ENCODE measurements at places on chromosomes 2 and 18.

DNA sequence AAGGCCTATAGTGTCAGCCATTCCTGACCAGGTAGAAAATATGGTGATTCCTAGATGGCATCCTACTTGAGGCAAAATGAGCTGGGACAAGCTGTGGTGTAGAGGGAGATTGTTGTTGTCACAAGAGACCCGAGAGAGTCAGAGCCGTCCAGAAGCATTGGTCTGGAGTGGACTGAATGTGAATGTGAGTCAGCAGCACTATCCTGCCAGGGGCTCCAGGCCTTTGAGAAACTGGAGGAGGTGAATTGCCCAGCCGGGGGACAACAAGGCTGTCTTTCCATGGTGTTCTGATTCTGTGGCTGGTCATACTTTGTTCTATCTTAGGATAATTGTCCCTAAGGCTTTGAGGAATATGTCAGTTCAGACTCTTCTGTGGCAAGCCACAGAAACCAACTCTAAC lies 29.4 kb upstream of the EIF2AK3 start:
- DNase-seq, result no peak

DNA sequence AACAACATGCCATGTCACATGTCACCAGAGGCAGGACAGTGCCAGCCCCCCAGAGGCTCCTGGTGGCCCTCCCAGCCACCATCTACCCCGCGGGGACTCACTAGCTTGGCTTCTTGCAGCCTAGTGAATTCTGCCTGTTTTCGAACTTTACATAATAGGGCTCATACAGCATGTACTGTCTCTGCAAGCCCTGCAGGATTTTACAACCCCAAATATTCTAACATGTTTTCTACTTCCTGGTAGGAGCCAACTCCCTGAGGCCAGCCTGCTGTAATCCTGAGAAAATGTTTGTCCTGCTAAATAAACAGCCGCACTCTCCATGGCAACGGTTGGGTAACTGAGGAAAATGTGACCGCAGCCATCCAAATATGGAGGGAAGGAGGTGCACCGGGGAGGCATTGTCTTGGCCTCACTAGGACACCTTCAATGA lies 2.7 kb downstream of the PER2 start:
- DNase-seq, result peak; percentile 56

DNA sequence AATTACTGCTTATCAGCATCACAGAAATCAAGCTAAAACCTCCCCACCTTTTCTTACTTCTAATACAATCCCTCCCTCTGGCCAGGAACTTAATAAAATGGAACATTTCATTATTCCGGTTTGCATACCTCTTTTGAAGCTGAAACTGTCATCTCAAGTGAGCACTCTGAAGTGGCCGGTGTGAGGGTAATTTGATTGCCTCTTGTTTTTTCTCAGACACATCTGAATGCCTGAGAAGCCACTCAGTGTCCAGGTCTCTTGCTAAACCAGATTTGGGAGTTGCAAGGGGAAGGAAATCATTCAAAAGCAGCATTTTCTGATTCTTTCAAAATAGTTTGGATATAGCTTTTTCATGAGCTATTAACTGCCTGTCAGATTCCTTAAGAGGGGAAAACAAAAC lies 190.3 kb downstream of the C1D start:
- DNase-seq, result no peak

- no peak for DNase-seq
These were observed 159.5 kb upstream of the NDUFV2 start for GRCh38 chr18:8942909-8943545.

DNA sequence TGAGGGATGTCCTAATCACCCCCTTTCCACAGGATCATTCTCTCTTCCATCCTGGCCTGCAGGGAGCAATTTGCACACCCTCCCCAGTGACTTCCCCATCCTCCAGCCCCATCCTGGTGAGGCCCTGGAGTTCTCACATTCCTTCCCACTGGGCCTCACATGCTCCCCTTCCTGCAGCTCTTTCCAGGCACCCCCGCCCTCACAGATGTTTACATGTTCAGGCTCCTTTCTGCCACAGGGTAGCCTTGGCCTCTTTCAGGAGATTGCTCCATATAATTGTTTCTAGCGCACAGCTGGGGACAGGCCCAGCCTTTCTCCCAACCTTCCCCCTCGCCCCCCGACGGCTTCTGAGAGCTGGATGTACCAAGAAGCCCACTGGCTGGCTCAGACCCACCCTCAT lies 288.4 kb upstream of the TRIB2 start:
- peak; percentile 54 for DNase-seq

DNA sequence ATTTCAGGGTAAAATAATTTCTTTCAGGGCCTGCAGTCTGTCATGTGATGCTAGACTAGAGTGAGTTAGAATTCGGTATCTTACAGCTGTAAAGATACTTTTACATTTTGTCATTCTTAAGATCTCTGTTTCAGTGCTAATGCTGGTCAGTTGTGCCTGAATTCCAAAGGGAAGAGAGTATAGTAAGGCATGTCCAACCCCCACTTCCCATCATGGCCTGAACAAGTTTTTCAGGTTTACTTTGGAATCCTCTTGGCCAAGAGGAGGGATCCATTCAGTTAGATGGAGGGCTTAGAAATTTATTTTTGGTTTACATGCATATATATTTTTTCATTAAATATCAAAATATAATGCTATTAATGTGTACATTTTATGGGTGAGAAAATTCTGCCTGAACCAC lies 596.6 kb downstream of the XIRP2 start:
- DNase-seq, result no peak

GRCh38 chr2:234550511-234551107 lies 53.7 kb upstream of the ARL4C start:
- peak; percentile 43 for DNase-seq

DNA sequence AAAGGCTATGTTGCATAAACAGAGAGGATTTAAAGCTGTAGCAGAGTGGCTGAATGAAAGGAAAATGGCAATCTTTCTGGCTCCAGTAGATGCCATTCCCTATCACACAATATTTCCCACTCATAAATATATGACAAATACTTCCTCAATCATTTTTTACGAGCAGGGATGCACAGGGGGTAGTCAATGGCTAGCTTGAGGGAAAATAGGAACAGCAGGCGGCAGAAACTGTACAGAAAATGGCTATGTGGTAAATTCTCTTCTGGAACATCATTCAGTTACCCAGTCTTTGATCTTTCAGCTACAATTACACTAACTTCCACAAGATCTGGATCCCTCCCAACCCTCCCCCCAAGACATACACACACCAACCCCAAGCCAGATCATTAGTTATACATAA lies 127.2 kb downstream of the OLA1 start:
- DNase-seq, result no peak

DNA sequence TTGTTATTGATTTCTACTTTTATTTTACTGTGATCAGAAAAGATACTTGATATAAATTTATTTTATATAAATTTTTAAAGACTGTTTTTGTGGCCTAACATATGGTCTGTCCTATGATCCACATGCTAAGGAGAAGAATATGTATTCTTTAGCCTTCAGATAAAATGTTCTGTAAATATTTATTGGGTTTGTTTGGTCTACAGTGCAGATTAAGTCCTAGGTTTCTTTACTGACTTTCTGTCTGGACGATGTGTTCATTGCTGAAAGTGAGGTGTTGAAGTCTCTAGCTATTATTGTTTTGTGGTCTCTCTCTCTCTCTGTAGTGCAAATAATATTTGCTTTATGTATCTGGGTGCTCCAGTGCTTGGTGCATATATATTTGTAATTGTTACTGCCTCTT lies 30.1 kb downstream of the OXER1 start:
- no peak for DNase-seq

DNA sequence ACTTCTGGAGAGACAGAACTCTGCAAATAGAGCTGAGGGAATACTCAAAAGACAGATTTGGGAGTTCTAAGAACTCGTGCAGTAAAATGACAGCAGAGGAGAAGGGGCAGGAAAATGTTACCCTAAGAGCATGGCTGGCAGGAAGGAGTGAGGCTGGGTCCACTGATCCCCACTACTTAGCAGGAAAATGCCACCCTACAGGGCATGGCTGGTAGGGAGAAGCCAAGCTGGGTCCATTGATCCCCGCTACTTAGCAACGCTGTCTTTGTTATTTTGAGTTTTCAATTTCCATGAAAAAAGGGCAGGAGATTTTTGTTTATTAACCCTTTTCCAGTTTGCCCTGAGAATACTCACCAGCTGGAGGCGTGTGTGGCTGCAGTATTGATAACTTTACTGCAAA lies 100.3 kb upstream of the TMEM200C start:
- no peak for DNase-seq

DNA sequence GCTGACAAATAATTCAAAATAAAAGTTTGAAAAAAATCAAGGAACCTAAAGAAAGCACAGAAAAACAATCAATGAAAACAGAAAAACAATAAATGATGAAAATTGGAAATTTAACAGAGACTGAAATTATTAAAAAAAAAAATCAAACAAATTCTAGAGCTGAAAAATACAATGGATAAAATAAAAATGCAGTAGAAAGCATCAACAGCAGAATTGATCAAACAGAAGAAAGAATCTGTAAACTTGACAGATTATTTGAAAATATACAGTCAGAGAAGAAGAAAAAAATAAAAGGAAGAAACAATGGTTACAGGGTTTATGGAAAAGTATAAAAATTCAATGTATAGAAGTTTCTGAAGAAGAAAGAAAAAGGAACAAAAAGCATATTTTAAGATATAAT lies 16.2 kb downstream of the SERPINB4 start:
- DNase-seq, result no peak

GRCh38 chr2:172829229-172829628 lies 93.6 kb downstream of the RAPGEF4 start:
- no peak for DNase-seq

GRCh38 chr18:3451183-3451988 lies 1.4 kb downstream of the TGIF1 start:
- peak; percentile 89 for DNase-seq

- no peak for DNase-seq
These were observed 333.1 kb downstream of the RND3 start for GRCh38 chr2:150154308-150154797.

DNA sequence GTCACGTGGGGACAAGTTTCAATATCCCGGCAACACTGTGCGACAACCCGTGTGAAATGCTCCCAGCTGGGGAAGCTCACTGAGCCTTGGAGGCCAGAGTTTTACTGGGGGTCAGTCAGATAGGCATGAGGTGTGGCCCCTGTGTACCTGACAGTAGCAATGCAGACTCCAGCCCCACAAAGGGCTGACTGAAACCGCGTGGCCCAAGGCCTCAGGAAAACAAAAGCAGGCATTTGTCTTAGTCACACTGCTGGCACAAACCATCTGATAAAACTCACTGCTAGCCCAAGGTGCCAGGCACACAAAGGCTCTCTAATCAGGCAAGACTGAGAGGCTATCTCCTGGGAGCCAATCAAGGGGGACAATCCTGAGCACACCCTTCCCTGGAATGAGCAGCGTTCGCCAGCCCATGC lies 786.6 kb upstream of the RAB6C start:
- no peak for DNase-seq

- DNase-seq, result no peak
These were observed 693 bp upstream of the LRP2 start for GRCh38 chr2:169362894-169363559.

Measured in smooth muscle cell of the brain vasculature (primary cell).